Frontal cortex (tissue), 4 donors: ENCODE measurements at places on chromosomes 1 and 21.

DNA sequence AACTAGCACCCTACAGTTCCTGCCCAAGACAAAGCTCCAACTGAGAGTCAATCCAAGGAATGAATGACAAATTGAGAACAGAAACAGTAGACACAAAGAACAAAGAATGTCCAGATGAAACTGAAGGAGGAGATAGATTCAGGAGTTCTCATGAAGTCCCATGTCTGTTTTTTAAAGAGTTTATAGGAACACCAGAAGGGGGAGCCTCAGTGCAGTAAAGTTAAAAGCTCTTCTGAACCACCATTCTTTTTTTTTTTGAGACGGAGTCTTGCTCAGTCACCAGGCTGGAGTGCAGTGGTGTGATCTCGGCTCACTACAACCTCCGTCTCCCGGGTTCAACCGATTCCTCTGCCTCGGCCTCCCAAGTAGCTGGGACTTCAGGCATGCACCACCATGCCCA lies 323.6 kb downstream of the MRPL39 start:
- DNase-seq = no peak

GRCh38 chr21:42186591-42186990 lies 32.3 kb upstream of the ABCG1 start:
- no peak for DNase-seq

GRCh38 chr1:6928106-6928885 lies 143.0 kb downstream of the CAMTA1 start:
- DNase-seq = no peak

DNA sequence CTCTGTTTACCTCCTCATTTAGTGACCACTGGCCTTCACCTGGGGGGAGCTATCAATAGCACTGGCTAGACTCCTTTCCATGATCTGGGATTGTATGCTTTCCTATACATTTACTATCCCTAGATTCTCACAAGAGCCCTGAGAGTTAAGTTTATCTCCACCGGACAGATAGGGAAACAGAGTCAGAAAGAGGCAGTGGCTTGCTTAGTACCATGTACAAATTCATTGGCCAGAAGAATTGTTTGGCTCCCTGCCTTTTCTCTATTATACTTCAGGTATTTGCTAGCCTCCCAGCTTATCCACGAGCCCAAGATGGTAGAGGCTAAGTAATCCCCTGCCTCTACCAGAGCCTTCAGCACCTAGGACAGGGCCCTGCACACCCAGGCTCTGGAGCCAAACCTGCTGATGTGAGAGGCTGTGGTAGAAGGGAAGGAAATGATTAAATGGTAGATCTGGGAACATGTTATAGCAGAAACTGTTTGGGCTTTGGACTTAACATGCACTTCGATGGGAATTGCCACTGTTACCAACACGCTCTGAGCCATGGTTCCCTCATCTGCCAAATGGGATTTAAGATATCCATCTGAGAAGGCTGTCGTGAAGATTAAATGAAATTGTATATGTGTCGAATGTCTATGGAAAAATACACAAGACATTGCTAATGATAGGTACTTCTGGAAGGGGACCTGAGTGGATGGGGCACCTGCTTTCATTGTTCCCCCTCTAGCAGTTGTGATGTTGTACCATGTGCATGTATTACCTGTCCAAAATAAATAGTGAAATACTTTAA lies 3.1 kb upstream of the BLACAT1 start:
- no peak for DNase-seq

DNA sequence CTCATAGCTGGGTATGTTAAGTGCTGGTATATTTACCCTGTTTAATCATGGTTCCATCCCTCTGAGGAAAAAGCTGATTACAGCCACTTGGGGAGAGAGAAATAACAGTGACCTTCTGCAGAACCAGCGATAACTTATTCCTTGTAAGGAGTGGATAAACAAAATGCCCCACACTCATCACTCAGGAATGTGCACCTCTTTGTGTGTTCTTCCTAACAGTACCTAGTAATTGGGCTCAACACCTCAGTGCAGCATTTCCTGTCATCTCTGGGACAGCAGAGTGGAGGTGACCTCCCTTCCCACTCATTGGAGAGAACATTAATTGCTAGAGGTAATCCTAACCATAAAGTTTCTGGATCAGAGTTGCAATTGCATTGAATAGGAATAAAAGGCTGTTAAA lies 112.5 kb upstream of the F3 start:
- no peak for DNase-seq

GRCh38 chr1:229454056-229454455 lies 20.2 kb upstream of the ACTA1 start:
- no peak for DNase-seq

DNA sequence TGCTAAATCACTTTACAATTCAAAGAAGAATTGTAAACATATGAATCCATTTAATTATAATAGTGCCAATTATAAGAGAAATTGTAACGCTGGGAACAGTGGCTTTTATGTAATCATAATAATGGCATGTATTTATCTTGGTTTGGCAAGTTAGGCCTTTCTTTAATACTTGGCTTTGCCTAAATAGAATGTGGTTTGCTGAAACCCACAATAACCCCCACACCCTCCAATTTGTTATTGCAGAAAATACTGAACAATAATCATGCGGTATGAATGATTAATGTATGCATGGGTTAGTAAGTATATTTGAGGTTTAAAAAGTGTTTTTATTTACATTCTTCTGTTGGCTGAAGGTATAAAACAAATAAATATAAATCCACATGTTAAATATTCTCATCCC lies 138.2 kb downstream of the NFIA start:
- DNase-seq = no peak

DNA sequence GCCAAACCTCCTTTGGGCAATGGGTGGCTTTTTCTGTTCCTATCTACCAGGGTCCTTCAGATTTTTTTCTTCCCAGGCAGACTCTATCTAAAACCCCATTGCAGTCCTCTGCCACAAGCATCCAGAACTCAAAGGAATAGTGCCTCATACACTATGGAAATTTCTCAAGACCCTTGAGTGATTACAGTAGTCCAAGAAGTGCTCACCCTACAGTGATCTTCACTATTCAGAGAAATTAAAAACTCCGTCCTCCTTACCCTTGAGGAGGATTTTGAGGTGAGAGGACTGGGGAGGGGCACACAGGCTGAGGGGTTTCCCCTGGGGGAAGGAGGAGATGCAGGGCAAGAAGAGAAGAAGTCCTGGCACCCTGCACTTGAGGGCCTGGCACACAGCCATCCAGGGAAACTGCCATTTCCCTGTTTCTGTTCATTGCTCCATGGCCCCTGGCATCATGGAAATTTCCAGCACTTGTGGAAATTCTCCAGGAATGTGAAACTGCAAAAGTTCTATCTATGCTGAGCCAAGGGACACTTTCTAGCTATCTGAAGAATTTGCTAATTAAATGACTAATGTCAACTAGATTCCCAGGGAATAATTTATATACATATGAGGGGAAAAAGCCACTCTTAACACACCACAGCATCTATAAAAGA lies 102.5 kb upstream of the ATP1B1 start:
- DNase-seq = no peak

- DNase-seq = no peak
Observed at GRCh38 chr1:40984066-40984465, 4.6 kb downstream of the CTPS1 start.

DNA sequence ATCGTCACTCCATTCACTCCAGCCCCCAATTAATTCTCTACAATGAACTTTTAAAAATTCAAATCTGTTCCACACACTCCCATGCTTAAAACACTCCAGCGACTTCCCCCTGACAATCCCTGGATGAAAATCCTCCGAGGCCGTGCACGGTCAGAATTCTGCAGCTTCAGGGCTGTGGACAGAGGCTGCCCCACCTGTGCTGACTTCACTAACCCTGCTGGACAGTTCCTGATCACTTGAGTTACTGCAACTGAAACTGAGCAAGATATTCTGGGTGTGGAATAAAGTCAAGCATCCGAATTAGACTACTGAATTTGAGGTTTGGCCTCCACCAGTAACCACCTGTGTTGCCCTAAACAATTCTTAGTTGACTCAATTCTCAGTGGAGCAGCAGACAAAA lies 1.0 kb upstream of the JAK1 start:
- no peak for DNase-seq

GRCh38 chr1:184298440-184299405 lies 88.1 kb upstream of the C1orf21 start:
- no peak for DNase-seq

DNA sequence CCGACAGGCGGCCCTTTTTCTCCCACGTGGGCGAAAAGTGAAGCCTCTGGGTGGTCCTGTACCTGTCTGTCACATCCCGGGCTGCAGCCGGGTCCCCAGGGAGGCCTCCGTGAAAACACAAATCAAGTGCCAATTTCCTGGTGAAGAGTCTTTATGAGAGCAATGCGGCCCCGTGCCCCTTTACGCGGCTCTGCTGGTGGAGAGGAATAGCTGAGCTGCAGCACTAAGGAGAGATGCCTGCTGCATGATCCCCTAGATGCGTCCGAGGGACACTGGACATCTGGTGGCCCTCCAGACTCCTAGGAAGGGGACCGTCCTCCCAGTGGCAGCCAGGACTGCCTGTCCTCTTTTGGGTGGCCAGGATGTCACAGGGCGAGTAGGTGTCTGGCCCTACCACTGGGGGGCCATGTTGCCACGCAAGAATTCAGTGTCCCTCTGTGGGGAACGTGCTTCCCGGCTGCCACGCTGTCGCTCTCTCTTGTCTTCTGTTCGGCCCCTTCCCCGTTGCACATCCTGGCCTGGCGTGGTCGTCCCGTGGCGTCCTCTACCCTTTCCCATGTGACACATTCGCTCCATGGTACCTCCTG lies 38.7 kb downstream of the COL18A1 start:
- no peak for DNase-seq

DNA sequence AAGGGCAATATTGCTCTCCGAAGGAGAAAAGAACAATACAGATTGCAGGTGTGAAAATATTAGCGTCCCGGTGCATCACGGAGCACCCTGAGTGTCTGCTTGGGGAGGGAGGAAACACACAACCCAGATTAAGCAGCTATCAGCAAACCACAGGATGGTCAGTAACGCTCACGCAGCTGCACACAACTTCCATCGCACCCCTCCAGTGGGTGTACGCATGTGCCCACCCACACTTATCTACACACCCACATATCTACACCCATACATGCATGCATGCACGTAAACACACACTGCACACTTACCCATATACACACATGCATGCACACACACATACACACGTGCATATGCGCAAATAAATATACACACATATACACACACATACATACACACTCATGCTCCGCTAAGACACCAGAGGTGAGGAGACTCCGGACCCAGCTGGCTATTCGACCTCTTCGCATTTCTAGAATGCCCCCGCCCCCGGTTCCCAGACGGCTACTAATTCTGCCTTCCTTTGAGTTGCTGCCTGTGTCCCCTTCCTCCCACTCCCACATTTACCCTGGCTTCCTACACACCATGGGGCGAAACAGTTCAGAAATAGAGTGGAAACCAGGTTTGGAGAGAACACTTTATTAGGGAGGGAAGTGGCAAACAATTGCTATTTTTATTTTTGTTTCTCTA lies 26.2 kb downstream of the ITPKB start:
- DNase-seq = no peak

GRCh38 chr1:12121212-12122003 lies 45.4 kb upstream of the TNFRSF1B start:
- DNase-seq = no peak

GRCh38 chr1:78003070-78003746 lies 1.5 kb upstream of the DNAJB4 start:
- no peak for DNase-seq

DNA sequence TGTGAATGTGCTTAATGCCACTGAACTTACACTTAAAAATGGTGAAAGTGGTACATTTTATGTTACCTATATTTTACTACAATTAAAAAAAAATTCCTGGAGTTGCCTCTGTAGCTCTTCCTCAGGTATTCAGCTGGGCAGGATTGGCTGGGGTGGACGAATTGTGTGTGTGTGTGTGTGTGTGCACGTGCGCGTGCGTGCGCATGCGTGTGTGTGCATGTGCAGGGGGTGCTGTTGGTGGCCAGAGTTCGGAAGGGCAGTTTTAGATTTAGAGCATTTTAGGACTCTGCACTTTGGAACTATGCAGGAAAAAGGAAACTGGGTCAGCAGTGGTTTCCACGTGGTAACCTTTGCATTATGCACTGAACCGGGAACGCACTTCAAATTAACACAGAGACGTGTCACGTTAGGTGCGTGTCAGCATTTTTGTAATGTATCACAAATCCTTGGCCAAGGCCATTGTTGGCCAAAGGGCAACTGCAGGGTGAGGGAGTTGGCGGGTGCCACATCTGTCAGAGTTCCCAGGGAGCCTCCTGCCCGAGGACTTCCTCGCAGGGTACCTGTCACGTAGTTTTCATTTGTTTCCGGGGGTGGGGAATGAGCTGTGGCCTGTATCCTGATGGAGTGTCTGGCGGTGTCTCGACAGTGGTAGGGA lies 312.8 kb downstream of the CAMTA1 start:
- no peak for DNase-seq

GRCh38 chr1:12180315-12180714 lies 13.5 kb downstream of the TNFRSF1B start:
- DNase-seq = no peak

DNA sequence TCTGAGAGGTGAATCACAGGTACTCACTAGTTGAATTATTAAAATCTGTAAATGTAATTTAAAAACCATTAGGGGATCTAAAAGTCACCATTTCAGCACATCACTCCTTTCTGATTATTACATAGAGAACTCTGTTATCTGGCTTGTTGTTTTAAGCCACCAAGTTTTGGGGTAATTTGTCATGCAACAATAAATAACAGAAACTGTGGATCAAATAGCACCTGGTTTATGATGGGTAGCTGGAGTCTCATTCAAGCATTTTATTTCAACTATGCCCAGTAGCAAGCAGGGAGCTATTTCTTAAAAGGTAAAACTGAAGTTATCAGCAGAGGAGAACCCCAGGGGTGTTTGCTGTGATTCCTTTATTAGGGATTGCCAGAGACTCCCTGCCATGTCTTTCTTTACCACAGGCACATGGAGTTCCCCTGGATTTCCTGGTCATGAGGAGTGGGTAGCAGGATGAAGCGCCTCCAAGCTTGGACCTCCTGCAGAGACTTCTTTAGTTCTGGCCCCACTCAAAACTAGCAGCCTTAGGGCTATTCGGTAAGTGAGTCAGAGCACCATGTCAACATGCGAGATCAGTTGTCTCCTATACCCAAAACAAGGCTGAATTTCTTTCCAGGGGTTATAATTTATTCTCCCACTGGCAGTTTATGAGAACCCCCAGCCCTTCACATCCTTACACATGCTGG lies 179.2 kb downstream of the GIPC2 start:
- DNase-seq = no peak

- no peak for DNase-seq
Observed at GRCh38 chr1:30416221-30416820, 307.1 kb downstream of the MATN1 start.

- no peak for DNase-seq
Observed at GRCh38 chr1:152906023-152906565, 2.3 kb upstream of the IVL start.

- no peak for DNase-seq
Observed at GRCh38 chr1:218656301-218657037, 311.3 kb downstream of the TGFB2 start.

DNA sequence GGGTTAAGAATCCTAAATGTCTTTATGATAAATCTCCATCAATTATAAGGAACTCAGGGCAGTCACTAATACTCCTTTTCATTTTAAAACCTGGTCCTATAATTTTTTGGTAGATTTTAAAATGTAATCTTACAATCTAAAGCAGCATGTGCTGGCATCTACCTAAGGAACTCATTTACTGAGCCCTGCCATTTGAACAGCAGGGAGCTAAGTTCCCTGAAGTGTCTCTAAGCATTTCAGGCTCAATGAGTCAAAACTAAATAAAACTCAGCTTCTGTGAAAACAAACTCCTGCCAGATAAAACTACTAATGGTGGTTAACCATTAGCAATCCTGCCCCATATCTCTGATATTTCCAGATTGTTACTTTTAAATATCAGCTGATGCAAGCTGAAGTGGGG lies 1371.8 kb upstream of the PRMT6 start:
- DNase-seq = no peak
